ENCODE measurements at places on chromosomes 3 and 15. TPM values are rescaled to one million over a fixed set of nuclear protein-coding genes. Genes with fewer than 3 reads are reported as not detected.

The KNG1 gene
- total RNA-seq, result not detected

The RAF1 gene
- total RNA-seq, result 107 TPM

The SLMAP gene
- total RNA-seq, result 559 TPM

The DNASE1L3 gene
- 3.5 TPM for total RNA-seq

The SAMMSON gene
- total RNA-seq, result 0.21 TPM

The MASP1 gene
- total RNA-seq, result 4.9 TPM

The HIGD2B gene
- total RNA-seq, result not detected

The PXYLP1 gene
- 32.6 TPM for total RNA-seq

The ZNF80 gene
- total RNA-seq, result not detected

The CLDN18 gene
- total RNA-seq, result not detected

The GPR62 gene
- total RNA-seq, result not detected

The CLRN1 gene
- not detected for total RNA-seq

The AGTR1 gene
- 8.1 TPM for total RNA-seq

The NR2E3 gene
- total RNA-seq, result 2.3 TPM

The APOD gene
- total RNA-seq, result 11.7 TPM

The GRK7 gene
- total RNA-seq, result 0.16 TPM
